ENCODE measurements at places on chromosomes 2 and 18.

GRCh38 chr18:21997207-21998143 is 171.9 kb upstream of the GATA6 start:
- DNase-seq: peak; percentile 63

DNA sequence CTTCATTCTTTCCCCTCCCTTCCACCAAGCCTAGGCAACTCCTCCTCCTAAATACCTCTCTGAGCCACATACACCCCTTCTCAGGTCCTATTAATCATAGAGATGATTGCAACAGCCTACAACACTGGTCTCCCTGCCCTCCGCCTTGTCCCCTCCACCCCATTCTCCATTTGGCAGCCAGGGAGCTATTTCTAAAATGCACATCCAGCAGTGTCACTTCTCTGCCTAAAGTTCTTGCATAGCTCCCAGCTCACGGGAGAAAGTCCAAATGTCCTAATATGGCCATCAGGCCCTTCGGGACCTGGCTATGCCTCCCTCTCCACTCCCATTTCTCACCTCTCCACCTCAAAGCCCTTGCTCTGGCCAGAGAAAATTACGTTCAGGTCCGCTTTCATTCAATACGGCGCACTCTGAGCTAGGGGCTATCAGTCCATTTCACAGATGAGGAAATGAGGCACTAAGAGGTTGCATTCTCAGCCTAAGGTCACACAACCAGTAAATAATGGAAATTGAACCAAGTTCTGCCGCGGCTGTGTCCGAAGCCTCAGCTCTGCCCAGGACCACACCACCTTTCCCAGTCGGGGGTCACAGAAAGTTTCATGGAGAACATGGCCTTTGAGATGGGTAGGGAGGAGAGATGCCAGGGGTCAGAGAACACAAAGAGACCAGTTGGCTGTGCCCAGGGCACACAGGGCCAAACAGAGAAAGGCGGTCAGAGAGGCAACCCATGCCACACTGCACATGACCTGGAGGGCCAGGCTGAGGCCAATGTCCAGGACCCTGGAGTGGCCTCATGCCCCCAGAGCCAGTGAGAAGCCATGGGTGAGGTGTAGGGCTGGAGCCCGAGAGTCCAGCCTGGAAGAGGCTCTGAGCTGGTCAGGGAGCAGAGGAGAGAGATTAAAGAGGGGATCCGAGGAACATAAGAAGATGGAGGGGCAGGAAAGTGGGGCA is 72.8 kb downstream of the TNS1 start:
- DNase-seq: peak; percentile 88

GRCh38 chr18:5974696-5975095 is 79.4 kb upstream of the TMEM200C start:
- DNase-seq: no peak

GRCh38 chr2:12554224-12555011 is 162.3 kb upstream of the TRIB2 start:
- DNase-seq: no peak

DNA sequence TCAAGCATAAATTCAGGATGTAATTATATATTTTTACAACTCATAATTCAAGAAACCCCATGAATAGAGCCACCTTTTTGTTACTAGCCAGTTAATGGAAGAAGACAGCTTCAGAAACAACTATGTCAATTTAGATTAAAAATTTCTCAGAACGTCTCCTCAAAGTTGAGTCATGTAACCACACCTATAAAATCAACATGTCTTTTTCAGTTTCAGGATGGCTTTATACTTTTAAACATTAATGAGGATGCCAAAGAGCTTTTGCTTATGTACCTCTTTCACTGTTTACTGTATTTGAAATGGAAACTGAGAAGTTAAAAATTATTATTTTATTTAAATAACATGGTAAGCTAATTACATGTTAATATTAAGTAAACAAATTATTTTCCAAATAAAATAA is 280.1 kb downstream of the PTH2R start:
- DNase-seq: no peak

GRCh38 chr2:66596256-66596655 is 161.3 kb downstream of the MEIS1 start:
- peak; percentile 65 for DNase-seq

Measured in umbilical cord (tissue), 2 donors.